ENCODE measurements at places on chromosomes 7 and 10.

- DNase-seq, result no peak
Observed at GRCh38 chr7:21300692-21301091, 127.2 kb upstream of the SP4 start.

- no peak for DNase-seq
Observed at GRCh38 chr7:124996778-124997177, 67.2 kb upstream of the POT1 start.

GRCh38 chr10:132519382-132520176, 18.0 kb upstream of the INPP5A start:
- DNase-seq, result no peak

DNA sequence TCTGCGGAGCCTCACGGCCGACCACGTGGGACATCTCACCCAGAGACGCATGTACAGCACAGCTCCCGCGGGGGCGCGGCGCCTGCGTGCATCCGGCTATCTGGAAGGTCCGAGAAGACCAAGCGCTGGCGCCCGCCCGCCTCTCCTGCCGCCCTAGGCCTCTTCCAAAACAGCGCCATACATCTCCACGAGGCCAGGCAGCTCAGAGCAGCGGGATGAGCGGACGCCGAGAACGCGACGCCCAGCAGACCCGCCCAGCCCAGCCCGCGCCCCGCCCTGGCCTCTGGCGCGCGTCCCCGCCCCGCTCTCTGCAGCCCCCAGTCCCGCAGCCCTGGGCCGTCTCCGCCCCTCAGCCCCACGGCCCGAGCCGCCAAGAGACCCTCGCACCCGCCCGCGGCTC, 20.3 kb upstream of the LANCL2 start:
- no peak for DNase-seq

- DNase-seq, result no peak
Observed at GRCh38 chr7:137888241-137888640, 41.5 kb upstream of the DGKI start.

DNA sequence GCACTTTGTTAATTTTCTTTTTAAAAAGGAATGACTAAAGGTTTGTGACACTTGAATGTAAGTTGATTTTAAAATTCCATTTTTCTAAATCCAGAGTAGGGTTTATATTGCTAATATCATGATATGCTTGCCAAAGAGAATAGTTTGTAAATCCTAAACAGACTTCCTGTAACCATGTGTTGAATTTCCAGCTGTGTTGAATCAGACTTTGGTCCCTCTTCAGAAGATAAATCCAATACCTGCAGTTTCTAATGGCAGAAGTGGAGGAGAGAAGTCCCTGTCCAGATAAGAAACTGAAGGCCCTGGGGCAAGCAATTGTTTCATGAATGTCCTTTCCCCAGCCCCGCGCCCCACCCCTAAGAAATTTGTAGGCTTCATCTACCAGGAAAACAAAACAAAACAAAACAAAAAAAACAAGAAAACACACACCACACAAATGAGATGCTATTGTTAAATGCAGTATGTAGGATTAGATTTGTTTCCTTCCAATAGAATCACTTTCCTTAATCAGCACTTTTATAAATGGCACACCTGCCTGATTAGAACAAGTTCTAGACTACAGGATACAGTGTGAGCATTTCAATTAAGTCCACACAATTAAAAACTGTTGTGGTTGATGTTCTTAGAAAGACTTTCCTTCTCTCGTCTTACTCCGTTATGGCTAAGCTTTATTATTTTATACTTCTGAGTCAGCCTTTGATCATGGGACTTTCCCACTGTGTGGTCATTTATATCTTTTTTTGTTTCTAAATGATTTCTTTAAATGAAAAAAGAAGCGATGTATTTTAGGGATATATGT, 122.8 kb downstream of the KAT6B start:
- no peak for DNase-seq

DNA sequence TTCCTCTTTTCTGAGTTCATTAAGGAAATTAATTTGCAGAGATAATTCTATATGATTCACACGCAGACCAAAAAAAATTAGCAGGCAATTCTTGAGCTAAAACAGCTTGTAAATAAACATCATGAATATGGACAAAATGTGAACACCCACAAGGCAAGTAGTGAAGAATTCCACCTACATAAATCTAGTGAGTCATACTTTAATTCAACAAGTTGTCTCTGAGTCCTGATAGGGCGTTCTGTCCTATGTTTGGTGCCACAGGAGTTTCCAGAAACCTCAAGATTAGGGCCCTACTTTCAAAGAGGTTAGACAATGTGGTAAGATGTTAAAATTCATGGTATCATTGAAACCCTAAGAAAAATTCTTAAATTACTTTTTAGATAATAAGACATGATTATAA, 122.3 kb downstream of the SGMS1 start:
- DNase-seq, result no peak

- DNase-seq, result no peak
Observed at GRCh38 chr10:130817046-130817624, 494.4 kb downstream of the TCERG1L start.

GRCh38 chr7:103076764-103077163, 1.8 kb downstream of the ARMC10 start:
- DNase-seq, result no peak

GRCh38 chr7:25840209-25840792, 311.7 kb upstream of the NFE2L3 start:
- no peak for DNase-seq

DNA sequence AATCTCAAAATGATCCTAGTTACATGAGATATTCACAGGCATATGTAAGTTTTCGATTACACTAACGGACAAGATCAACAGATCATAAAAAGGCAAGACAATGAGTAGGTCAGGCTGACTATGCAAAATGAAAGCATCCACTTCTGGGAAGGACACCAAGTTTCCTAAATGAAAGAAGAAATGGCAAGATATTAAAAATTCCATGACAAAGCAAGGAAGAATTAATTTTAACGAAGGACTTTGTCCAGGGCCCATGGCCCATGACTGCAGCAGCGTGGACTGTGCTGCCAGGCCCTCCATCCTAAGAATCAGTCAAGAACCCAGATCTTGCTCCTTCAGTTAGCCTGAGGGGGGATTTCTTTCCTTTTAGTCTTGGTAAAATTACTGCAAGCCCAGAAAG, 182.4 kb upstream of the FRMD4A start:
- no peak for DNase-seq

DNA sequence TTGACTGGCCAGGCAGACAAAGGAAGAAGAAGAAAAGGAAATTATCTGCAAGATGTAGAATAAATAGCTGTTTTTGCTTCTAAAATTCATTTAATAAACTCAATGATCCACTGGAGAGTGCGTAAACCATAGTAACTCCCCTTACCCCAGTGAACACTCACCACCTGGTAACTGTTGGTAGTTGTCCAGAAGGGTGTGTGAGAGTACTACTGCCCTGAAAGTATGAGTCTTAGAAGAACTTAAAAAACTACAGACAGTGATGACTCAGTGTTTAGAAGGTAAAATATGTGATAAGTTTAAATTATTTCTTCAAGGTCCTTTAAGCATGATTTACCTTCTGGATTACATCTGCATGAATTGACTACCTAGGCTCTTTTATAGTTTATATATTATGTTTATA, 53.0 kb upstream of the SEMA3A start:
- DNase-seq, result no peak

DNA sequence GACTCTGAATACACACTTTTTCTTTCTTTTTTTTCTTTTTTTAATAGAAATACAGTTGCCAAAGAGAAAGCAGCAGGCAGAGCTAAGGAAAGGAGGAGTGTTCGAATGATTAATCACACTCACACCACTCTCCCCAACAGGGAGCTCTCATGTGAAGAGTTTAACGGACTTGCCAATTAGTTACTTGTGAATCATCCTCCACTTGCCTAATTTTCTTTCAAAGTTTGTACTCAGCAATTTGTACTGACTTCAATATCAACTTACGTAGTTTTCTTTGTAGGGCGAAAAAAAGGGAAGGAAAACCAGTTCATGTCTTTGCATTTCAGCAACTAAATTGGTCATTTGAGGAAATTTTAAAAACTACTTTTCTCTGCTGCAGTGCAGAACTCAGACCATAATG, 109.2 kb downstream of the PIP4K2A start:
- DNase-seq, result no peak

- DNase-seq, result peak; percentile 28
Observed at GRCh38 chr7:23277359-23277989, 21.7 kb upstream of the MALSU1 start.

DNA sequence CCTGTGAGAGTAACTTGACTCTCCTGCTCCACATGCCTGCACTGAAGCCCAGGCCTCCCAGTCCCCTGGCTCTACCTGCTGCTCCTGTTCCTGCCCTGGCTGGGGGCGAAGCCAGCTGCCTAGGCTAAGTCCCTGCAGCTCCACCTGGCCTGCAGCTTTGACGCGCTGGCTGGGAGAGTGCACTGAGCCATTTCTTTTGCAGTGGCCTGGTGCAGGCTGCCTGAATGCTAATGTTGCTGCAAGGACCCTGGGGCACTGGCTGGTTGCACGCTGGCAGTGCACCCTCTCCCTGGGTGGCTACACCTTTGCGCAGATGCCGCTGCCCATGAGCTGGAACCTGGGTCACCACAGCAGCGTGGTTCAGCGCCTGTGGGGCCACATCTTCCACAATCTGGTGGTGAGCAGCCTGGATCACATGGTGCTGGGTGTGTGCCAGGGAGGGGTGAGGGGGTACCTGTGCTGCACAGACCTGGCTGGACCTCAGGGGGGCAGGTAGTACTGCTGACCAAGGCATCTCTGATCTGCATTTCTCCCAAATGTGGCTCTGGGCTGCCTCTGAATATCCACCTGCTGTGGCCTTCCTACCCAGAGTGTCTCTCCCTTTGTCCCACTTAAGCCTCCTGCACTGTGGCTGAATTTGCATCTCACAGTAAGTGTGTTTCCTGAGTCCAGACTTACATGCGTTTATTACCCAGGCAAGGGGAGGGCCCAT, 20.0 kb downstream of the IMPDH1 start:
- DNase-seq, result no peak

GRCh38 chr7:37248396-37248861, 200.2 kb downstream of the ELMO1 start:
- no peak for DNase-seq

- no peak for DNase-seq
Observed at GRCh38 chr10:5299950-5300349, 64.8 kb upstream of the UCN3 start.

DNA sequence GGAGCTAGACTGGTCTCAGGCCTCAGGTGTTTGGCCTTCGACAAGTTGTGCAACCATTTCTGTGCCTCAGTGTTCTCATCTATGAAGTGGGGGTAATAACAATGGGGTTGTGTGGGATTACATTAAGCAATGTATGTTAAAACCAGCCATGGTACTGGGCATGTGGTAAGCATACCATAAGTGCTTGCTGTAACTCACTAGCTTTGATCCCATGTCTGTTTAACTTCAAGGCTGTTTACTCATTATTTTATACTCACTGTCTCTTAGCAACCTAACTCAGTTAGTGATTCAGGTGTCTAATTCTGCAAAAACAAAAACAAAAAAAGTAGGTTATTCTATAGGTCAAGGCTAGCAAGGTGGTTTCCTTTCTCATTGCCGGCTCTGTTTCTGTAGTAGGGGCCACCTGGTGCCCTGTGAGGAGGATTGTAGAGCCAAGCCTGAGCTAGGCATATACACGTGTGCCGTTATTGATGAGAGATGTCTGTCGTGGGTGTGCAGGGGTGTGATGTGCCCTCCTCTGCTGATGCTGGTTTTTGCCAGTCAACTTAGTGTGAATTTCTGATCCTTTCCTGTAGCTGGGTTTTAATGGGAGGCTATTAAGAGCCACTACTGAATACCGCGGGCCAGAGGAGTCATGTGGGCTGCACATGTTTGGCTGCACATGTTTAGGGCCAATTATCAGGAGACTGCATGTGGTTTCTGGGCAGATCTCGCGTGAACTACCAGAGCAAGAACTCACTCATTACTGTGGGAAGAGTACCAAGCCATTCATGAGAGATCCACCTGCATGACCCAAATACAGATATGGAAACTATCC, 56.2 kb downstream of the EEPD1 start:
- no peak for DNase-seq

GRCh38 chr10:61486251-61486650, 33.1 kb upstream of the TMEM26 start:
- no peak for DNase-seq

- DNase-seq, result no peak
Observed at GRCh38 chr7:106126170-106126938, 14.2 kb upstream of the SYPL1 start.

- DNase-seq, result no peak
Observed at GRCh38 chr10:119222966-119223386, 15.6 kb downstream of the GRK5 start.

DNA sequence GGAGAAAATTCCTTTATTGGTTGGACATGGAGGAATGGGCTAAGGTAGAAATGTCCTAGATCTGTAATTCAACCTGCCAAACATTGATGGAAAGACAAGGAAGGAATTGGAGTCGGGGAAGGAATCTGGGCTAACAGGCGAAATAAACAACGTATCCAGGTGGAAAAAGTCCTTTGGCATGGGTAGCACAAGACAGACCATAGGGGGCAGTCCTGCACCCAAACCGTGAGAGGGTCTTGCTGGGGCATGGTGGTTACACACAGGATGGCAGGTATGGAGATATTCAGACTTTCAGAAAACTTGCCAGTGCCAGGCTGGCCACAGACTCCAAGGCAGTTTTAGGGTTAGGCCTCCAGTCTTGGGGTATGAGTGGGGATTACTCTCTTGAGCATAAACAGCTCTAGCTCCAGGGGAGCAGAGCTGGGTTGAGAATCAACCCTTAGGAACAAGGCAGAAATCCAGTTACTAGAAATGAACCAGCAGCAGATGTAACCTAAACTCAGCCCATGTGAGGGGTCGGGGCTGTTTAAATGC, 188.6 kb upstream of the GDF10 start:
- DNase-seq, result no peak

- no peak for DNase-seq
Observed at GRCh38 chr7:151083071-151083823, at the start of gene TMUB1. TMUB1 (minus strand) TSS chr7:151083493; CDS start chr7:151082563, 930 bp downstream.

DNA sequence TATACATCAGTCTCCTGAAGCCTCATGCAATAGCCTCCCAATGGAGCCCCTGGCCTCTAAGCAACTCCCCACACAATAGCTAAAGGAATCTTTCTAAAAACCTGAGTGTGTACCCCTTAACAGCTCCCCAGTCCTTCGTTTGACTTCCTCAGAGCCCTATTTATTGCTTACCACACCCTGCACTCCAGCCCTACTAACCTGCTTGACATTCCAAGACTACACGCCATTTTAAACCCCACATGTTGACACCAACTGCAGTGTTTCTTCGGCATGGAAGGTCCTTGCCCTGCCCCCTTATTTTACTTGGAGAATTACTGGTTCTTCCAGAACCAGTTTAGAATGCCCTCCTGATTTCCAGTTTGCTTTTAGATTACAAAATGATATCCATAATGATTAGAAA, 10.8 kb downstream of the SRPK2 start:
- no peak for DNase-seq

GRCh38 chr10:52951824-52952223, 179.2 kb upstream of the MBL2 start:
- DNase-seq, result peak; percentile 58

Measured in LNCaP clone FGC (cell line).